ELF-1 (cell line): ENCODE measurements at places on chromosomes 11 and 22.

DNA sequence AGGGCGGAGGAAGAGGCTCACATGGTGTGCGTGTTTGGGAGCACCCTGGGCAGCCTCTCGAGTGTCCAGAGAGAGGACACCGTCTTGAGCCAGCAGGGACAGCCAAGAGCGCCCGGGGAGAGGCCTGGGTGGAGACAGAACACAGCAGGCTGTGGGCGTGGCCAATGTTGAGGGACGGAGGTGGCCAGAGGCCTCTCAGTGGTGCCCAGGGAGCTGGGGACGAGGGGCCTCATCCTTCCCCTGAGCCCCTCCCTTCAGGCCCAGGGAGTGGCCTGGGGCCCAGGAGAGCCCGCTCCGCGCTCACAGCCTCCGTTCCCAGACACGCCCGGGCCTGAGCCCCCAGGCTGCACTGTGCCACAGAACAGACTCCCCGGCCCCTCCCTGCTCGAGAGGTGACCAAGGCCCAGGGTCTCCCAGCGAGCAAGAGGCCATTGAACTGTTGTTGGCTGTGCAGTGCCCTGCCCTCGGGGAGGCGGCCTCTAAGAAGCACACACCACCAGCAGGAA is 48.4 kb downstream of the CDKN1C start:
- DNase-seq: peak; percentile 82

DNA sequence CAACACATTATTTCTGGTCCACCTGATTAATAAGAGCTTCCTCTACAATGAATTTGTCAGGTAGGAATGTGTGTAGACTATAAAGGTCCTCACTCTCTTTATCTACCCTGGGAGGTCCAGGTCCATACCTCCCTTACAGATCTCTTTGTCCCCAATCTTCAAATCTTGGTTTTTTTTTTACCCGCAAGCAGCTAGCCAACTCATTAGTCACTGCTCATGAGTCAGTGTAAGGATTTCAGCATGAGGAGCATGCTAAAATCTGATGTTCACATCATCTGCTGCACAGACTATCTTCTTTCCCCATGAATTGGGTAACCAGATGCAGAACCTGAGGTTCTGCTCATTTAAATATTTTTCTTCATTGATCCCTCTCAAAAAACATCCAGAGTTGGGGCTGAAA is 397.0 kb upstream of the ISX start:
- no peak for DNase-seq

GRCh38 chr11:34626393-34626792 is 5.5 kb downstream of the EHF start:
- no peak for DNase-seq

DNA sequence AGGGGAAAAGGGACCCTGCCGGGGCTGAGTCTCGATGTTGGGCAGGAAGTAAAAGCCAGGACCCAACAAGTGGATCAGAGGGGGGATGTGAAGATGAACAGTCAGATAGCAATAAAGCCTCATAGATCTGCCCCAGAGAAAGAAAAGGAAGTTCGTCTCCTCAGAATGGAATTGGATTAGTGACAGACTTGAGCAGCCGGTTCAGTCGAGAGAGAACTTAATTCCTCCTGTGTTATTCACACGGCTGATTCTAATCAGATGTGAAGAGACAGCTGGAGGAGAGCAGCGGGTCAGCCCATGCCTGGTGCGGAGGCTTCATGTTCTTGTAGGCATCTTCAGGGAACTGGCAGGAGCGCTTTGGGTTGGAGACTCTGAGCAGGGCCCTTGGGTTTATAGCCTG is 29.3 kb upstream of the CABP7 start:
- DNase-seq: peak; percentile 29

- no peak for DNase-seq
Measured at GRCh38 chr11:93850594-93851018, at the start of gene VSTM5. VSTM5 (minus strand) TSS chr11:93850618; CDS start chr11:93850502, 116 bp downstream.

- no peak for DNase-seq
Measured at GRCh38 chr11:22449441-22449840, 111.3 kb downstream of the SLC17A6 start.

DNA sequence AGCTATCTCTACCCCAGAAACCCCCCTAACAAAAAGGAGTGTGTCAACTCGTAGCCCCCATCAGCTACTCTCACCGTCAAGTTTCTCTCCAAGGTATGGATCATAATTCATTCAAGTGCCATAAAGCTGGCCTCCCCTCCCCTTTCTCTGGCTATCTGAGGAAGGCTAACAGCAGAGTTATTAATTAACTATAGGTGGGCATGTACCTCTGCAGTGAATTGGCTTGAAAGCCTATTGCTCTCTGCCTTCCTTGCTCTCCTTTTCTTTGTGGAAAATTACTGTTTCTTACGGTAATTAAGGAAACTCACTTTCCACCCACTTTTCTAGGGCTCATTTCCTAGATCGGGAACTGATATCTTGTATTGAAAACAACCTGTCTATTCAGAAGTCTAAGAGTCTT is 14.1 kb downstream of the POLA2 start:
- no peak for DNase-seq

GRCh38 chr11:122156940-122157382 is 40.9 kb upstream of the BLID start:
- DNase-seq: no peak

- DNase-seq: no peak
Measured at GRCh38 chr11:64859542-64860414, 15.3 kb upstream of the CDC42BPG start.

GRCh38 chr11:4491878-4492606 is 9.6 kb downstream of the OR52K1 start:
- DNase-seq: no peak

DNA sequence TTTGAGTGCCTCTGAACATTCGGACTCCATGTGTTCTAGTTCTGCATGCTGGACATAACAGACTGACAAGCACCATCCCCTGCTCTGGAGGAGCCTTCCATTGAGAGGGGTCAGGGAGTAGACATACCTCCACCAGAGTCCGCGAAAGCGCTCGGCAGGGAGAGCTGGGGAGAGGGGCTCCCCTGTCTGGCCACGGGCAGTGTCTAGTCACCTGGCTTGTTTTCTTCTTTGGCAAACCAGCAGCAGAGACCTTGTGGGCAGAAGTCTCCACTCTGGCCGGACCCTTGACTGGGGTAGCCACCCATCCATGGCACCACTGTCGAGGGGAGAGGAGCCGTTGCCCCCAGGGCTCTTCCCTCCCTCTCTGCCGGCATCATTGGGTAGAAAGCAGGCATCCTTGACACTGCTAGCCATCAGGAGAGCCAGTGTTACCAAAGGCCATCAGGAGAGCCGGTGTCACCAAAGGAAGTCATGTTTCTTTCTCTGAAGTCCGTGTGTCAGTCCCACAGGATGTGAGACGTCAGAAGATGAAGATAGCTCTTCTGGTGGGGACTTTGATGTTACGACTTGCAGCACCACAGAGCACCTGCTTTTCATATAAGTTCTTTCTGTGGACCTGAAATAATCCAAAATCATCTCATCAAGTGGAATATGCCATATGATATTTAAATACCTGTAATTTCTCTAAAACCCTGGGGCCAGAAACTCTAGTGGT is 305.6 kb downstream of the TBC1D22A start:
- peak; percentile 4 for DNase-seq

DNA sequence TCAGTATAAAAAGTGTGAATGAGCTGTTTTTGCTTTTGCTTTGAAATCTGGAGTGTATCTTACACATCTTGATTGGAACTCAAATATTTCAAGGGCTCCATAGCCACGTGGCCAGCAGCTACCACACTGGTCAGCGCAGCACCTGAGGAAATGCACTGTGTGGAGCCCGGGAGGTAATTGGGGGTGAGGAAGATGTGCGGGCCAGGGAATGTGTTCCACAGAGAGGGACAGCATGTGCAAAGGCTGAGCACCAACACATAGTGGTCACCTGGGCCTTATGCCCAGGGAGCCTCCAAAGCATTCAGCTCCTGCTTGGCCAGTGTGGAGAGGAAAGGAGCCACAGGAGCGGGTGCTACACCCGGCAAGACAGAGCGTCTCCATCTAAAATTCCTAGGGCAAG is 20.8 kb downstream of the RELT start:
- no peak for DNase-seq

DNA sequence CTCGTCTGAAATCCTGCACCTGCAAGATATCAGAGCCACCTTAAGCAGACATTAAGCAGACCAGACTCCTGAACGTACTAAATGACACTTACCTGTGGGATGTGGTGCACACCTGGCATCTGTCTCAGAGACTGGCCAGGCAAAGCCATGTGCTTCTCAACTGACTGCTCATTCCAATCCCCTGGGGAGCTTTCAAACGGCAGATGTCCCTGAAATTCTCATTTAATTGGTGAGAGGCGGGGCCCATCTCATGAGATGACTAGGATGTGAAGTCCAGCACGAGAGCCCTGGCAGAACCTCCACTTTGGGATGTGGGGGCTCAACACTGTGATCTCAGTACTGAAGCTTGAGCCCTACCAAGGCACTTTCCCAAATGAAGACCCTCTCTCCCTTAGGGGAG is 84.9 kb upstream of the HMGXB4 start:
- no peak for DNase-seq

- DNase-seq: peak; percentile 99
Measured at GRCh38 chr11:66312549-66313320, 4.1 kb downstream of the CD248 start.

GRCh38 chr11:134670961-134671370 is 258.9 kb upstream of the B3GAT1 start:
- DNase-seq: no peak

GRCh38 chr22:22122348-22123117 is 122.1 kb upstream of the VPREB1 start:
- DNase-seq: no peak

DNA sequence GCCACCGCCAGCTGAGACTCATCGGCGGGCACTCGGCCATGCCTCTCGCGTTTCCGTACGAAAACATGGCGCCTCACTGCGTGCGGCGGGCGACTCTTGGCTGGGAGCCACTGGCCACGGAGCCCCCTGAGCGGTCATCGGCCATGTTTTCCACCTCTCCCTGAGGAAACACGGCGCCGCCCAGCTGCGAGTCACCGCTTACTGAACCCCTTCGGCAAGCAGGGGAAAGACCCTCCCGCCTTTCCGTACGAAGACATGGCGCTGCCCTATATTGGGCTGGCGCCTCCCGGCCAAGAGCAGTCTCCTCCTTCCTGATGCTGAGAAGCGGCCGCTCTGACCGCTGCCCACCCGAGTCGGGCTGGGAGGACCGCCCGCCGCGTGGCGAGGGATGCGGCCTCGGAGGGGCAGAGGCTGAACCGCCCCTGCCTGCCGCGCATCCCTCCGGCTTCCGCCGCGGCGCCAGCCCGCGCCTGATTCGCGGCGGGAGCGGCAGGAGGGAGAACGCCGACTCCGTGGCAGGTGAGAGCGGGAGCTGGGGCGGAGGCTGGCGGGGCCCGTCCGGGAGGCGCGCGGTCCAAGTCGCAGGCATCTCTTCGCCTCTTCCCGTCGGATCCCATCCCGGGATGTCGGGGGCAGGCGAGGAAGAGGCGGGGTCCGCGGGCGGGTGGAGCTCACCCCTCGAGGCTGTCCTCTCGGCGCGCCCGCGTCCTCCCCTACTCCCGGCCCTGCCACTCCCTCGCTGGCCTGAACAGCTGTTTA is at the start of gene TCP11L1:
Gene TCP11L1, plus strand, starts transcription at position 299 of the 759 bp plus-strand sequence. CDS start 4,202 bp downstream, outside the sequence.
- peak; percentile 97 for DNase-seq

GRCh38 chr11:875769-876301 is 33.2 kb downstream of the TSPAN4 start:
- DNase-seq: no peak

- no peak for DNase-seq
Measured at GRCh38 chr11:78791254-78791653, 216.6 kb upstream of the NARS2 start.

DNA sequence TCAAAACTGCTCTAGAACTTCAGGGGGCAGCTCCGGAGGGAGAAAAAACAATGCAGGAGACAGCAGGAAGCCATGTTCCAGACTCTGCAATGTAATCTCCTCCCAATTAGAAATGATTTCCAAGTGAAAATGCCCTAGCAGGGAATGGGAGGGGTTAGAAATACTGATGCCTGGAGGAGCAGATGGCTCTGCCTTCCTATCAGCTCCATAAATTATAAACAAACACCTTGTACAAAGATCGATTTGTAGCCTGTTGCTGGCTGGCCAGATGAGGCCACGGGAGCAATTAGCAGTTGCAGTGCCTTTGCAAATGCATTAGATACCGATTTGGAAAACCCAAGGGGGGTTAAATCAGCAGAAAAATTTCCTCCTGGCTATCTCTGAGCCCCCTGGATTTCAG is 46.6 kb upstream of the CHRM4 start:
- no peak for DNase-seq

GRCh38 chr22:40521046-40521445 is 115.5 kb downstream of the MRTFA start:
- DNase-seq: no peak
